ENCODE measurements at places on chromosomes 7 and 10.

- no peak for DNase-seq
Observed at GRCh38 chr7:143235561-143235960, 13.7 kb downstream of the TAS2R40 start.

DNA sequence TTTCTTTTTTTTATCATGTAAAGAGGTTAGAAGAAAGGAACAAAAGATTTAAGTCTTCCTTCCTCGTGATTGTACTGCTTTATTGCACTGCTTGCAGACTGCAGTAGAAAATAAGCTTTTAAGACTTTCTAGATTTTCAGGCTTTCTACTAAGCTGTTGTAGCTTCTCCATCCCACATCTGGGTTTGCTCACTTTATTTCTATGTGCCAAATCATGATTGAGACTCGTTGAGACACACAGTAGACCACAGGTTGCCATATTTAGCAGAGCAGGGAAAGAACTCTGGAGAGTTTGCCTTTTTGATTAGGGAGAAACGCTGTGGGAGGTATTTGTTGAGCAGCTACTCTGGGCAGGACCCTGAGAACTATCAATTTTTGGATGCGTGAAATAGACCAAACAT lies 89.2 kb upstream of the BTBD16 start:
- DNase-seq: no peak

- DNase-seq: no peak
Observed at GRCh38 chr7:45937301-45937700, 16.2 kb upstream of the IGFBP3 start.

- peak; percentile 84 for DNase-seq
Observed at GRCh38 chr10:13348216-13349017, at the start of gene SEPHS1. TSS of gene SEPHS1 (minus strand) at chr10:13348293. CDS start at chr10:13344950, 3,343 bp downstream.

- DNase-seq: no peak
Observed at GRCh38 chr10:101683276-101683675, 11.7 kb downstream of the FBXW4 start.

- DNase-seq: no peak
Observed at GRCh38 chr10:125562737-125563136, 120.2 kb downstream of the TEX36 start.

DNA sequence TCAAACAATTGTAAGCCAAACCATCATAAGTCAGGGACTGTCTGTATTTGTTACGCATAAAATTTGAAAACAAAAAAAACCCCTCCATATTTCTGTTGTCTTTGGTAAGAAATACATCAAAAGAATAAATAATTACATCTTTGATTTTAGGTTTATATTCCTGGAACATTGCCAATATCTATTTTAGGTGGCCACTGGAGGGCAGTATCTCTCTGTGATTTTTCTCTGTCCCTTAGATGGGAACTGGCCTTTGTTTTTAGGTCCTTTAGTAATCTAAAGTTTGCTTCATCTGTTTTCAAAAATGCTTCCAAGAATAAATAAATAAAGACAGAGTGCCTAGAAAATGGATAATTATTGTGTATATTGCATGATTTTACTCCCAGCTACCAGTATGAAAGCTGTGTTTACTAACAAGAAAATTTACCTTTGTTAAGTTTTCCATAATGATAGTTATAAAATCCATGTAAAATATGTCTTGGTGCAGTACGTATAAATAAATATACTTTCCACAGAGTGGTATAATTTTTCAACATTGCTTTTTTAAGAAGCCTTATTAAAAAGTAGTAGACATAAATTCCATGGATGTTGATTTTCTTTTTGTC lies 64.2 kb downstream of the PHYHIPL start:
- no peak for DNase-seq

GRCh38 chr7:101085162-101085964 lies at the start of gene TRIM56:
TSS of gene TRIM56 (plus strand) at chr7:101085481. CDS start at chr7:101087313, 1,832 bp downstream.
- DNase-seq: peak; percentile 70

DNA sequence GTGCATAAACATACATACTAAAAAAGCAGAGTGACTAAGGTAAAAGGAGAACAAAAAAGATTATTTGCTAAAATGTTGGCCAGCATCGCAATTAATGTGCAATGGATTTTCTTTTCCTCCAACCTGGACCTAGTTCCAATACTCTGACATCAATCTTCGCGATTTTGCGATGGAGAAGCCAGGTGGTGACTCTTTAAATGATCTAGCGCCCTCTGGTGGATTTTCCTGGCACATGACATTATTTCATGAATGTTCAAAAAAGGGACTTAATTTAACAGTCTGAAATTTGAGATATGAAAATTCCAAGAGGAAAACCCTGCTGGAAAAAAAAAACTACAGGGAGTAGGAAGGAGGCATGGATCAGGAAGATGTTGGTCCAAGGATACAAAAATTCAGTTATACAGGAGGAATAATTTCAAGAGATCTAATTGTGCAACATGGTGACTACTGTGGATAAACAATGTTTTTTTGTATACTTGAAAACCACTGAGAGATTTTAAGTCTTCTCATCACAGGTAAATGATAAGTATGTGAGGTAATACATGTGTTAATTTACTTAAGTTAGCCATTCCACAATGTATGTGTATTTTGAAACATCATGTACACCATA lies 4.3 kb upstream of the KCNMA1 start:
- DNase-seq: peak; percentile 33

- no peak for DNase-seq
Observed at GRCh38 chr7:54678763-54679489, 80.1 kb downstream of the SEC61G start.

- no peak for DNase-seq
Observed at GRCh38 chr7:32561613-32562012, 66.3 kb downstream of the AVL9 start.

GRCh38 chr7:151261529-151261928 lies 13.0 kb upstream of the SMARCD3 start:
- DNase-seq: no peak

GRCh38 chr10:47152861-47153349 lies 147.1 kb upstream of the GDF10 start:
- DNase-seq: no peak

DNA sequence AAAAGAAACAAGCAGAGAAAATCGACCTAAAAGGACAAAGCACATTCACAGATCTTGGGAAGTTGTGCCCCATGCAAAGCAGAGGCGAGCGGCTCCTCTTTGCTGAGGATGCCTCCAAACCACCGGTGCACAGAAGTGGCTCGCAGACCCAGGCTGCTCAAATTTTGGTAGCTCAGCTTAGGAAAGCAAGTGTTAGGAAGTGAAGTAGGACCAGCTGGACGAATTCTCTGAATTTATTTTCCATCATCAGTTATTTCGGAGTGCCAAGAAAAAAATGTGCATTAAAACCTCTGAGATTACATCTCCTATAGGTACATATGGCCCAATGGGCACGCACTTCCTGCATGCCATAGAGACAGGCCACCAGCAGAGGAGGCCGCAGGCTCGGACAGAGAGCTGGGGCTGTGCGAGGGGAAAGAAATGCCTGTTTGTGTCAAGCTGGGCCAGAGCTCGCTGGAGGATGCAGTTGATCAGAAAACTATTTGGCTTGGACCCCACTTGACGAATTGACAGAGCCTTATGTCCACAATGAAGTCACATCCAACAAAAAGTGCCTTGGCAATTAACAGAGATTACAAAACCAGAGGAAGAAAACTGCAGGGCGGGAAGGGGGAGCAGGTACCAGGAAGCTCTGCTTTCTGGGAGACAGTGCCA lies 122.3 kb upstream of the LYZL2 start:
- peak; percentile 82 for DNase-seq

- no peak for DNase-seq
Observed at GRCh38 chr7:47779341-47779771, 168.9 kb downstream of the PKD1L1 start.

DNA sequence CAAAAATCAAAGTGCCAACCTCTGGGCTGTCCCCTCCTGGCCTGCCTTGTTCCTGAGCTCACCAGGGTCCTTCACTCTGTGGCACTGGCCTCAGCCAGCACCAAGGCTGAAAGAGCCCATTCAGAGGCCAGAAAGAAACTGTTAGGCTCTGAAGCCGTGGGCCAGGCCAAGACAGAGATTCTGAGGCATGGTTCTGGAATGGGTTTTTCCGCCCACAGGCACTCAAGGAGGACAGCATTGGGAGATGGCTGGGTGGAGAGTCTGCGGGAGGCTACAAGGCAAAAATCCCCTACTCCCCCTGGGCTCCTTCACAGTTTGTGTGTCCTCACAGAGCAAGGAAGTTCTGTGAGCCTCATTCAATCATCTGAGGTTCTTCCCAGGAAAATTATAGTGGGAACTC lies 31.7 kb downstream of the GRIFIN start:
- DNase-seq: no peak

DNA sequence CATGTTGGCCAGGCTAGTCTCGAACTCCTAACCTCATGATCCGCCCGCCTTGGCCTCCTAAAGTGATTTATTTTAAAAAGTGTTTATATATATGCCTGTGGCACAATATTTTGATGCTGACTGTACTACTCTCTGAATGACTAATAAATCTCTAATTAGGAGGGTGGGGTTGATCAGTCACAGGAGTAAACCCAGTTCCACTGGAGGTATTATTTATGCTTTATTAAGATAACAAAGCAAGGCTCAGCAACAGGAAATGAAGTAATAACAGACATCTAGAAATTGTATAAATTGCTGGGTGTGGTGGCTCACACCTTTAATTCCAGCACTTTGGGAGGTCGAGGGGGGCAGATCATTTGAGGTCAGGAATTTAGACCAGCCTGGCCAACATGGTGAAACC lies 26.0 kb upstream of the MCU start:
- DNase-seq: no peak

DNA sequence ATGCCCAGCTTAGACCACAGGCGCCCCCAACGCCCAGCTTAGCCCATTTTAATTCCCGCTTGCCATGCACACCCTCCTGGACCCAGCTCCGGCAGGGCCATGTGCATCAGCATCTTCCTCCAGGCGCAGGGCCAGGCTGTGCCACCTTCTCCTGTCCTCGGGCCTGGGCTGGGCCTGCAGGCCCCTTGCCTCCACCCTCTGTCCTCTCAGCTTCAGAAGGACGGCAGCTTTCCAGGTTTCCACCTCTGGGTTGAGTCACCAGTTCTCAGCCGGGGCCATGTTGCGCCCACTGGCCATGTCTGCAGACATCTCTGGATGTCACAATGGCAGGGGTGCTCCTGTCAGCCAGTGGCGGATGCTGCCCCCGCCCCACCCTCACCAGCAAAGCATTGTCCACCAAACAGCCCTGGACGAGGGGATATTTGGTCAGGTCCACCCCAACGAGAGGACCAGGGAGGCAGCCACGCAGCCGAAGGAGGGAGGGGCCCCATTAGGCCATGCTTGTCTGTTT lies 59.1 kb upstream of the NKX6-2 start:
- no peak for DNase-seq
